ENCODE measurements at places on chromosomes 1 and 21.

DNA sequence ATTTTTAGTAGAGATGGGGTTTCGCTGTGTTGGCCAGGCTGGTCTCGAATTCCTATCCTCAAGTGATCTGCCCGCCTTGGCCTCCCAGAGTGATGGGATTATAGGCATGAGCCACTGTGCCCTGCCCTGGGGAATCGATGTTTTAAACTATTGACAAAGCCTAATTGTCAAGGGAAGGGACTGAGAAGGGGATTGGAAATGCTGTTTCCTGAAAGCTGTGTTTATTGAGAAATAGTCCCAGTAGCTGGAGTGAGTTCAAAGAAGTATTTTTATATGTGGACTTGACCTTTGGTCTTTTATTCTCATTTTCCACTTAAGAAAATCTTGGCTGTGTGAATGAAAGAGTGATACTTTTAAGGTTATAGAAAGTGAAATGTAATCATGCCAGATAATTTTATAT, 47.5 kb downstream of the KIF1B start:
- DNase-seq, result no peak

GRCh38 chr1:37234941-37235418, 200.7 kb upstream of the GRIK3 start:
- DNase-seq, result no peak

DNA sequence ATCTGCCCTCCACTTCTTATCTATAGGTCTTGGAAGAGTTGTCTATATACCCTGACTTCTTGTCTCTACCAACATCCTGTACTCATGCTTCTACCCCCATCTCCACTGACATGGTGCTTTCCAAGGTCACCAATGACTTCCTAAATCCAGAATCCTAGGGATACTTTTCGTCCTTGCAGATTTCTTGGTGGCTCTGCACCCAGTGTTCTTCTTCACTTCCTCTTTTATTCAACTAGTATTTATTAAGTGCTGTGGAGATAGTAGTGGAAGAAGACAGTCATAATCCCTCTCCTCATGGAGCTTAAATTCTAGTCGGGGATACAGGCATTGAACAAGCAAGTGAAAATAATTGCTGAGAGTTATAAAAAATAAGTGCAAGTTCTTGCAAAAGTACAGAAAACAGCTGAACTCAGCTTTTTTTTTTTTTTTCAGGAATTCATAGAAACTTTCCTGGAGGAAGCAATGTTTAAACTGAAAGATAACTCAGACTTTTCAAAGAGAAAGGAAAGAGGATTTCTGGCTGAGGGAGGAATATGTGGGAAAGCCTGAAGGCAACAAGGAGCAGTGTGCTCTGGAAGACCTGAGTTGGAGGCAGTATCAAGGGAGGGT, 38.2 kb upstream of the CYP4B1 start:
- no peak for DNase-seq

GRCh38 chr21:32954353-32954752, 71.4 kb upstream of the OLIG2 start:
- no peak for DNase-seq

GRCh38 chr1:66750577-66750976, 1.7 kb upstream of the DYNLT5 start:
- DNase-seq, result no peak

GRCh38 chr1:68808351-68808750, 311.5 kb upstream of the DEPDC1 start:
- peak; percentile 3 for DNase-seq

- DNase-seq, result peak; percentile 35
Observed at GRCh38 chr21:34061983-34062382, 11.4 kb upstream of the MRPS6 start.
